RPMI8226 (cell line): ENCODE measurements at places on chromosomes 12 and 14.

DNA sequence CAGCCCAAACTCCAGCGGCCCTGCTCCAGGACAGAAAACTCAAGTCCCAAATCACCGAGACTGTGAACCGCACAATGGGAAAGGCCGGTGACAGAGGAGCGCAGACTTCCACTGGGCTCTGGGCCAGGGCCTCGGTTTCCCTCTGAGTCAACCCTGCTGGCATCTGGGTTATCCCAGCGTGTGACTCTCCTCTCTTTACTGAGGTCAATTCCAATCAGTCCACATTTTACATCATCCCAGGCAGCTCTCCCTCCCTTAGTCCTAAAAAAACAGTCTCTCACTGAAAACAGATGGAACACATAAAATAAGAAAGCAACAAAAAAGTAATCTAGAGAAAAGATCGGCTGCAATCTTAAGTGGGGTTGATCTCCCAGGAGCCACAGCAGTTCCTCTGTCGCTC lies 36.9 kb downstream of the ITPK1 start:
- no peak for DNase-seq

- DNase-seq: no peak
Observed at GRCh38 chr12:88360343-88360742, 218.2 kb downstream of the TMTC3 start.

DNA sequence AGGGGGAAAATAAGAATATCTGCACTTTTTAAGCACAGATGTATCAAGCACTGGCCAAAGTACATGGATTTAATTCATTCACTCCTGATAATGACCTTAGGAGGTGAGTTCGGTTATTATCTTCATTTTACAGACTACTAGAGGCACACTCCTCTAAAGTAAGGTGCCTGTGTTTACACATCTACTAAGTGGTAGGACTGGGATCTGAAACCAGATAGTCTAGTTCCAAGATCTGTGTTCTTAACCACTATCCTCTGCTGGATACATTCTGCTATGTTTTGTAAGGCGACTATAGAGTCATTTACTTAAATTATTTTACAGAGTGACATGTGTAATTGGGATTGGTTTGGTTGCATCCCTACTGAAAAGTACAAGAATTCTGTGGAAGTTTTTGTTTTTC lies 175.3 kb downstream of the ESR2 start:
- no peak for DNase-seq

GRCh38 chr12:63101920-63102319 lies 49.1 kb downstream of the AVPR1A start:
- no peak for DNase-seq

DNA sequence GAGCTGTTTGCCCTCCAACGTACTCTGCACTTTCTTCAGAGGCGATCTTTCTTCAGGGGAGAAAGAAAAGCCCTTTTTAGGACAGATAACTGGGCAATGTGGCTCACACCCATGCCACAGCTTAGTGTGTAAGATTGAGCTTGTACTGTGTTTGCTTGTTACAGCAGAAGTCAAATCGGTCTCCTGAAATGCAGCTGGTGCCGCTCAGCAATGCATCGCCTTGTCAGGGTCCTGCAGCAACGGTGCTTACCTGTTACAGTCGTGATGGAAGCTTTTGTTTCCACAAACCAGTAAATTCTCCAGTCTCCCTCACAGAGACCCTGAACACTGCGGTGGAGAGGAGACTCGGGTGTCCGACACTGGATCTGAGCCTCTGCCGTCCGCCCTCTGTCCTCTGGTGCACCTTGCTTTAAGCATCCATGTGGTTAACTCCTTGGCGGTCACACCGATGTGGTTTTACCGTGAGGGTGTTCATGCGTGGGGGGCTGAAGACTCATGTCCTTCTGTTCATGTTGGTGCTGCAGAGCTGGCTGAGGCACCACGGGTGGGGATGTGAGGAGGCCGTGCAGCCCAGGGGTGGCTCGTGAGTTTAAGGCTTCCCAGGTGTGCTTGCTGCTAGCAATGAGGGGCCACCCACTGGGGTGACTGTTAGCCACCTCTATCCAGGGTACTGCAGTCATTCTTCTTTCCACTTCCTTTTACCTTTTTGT lies 47.3 kb downstream of the FBXL14 start:
- no peak for DNase-seq
